ENCODE measurements at places on chromosomes 7 and 10.

- no peak for DNase-seq
Measured at GRCh38 chr7:95777269-95777668, 4.9 kb downstream of the DYNC1I1 start.

GRCh38 chr10:96415150-96415890 lies 56.5 kb upstream of the OPALIN start:
- no peak for DNase-seq

DNA sequence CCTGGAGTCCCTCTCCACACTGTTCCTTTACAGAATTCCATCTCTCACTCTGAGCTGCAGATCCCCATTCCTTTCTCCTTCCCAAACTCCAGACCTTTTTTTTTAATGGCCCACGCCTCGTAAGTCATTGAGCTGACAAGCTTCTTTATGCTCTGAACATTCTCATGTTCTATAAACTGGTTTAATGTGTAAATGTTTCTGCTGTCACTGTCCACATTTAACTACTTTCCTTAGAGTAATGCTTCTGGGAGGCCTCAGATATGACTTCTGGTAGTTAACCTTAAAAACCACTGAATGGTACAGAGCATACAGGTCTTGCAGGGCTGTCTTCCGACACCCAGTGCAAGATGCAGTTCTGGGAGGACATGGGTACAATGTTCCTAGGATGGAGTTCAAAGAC lies 71.1 kb upstream of the CAMK2B start:
- DNase-seq, result no peak

GRCh38 chr10:115772606-115773005 lies 500.4 kb downstream of the GFRA1 start:
- peak; percentile 56 for DNase-seq

- DNase-seq, result no peak
Measured at GRCh38 chr7:49812534-49812933, 39.1 kb downstream of the VWC2 start.

GRCh38 chr10:110101464-110102144 lies 93.8 kb downstream of the ADD3 start:
- DNase-seq, result no peak

Measured in GM03348 (cell line).